ENCODE measurements at places on chromosomes 16 and 17. TPM values are rescaled to one million over a fixed set of nuclear protein-coding genes. Genes with fewer than 3 reads are reported as not detected.

DNA sequence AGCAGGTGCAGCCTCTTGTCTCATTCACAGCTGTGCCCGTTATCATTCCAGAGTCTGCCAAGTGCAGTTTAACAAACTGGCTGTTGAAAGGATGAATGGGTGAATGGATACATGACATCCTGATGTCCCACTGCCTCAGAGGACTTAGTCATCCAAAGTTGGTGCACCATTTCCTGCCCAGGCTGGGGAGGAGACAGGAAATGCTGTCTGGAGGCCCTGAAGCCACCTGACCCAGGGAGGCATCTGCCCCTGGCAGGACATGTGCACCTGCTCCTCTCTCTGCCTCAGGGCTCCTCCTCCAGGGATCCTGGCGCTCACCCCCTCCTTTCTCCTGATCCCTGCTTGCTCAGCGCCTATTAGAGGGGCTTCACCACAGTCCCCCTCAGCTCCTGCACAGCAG lies 1.8 kb upstream of the CD300C start:
- no peaks in the 10 kb centered on the region for H3K36me3 ChIP-seq
- H3K27ac ChIP-seq: no peak overlapping the region
- no peak for DNase-seq
- no peak overlapping the region for H3K4me3 ChIP-seq
- peaks cover 67% of the 10 kb centered on the region for H3K27me3 ChIP-seq
- H3K4me1 ChIP-seq: no peaks in the 10 kb centered on the region

GRCh38 chr17:77923776-77924513 lies 34.6 kb upstream of the TNRC6C start:
- H3K4me3 ChIP-seq: no peak overlapping the region
- H3K27ac ChIP-seq: no peak overlapping the region
- H3K36me3 ChIP-seq: no peaks in the 10 kb centered on the region
- no peak for DNase-seq

GRCh38 chr17:6186998-6187397 lies 116.8 kb downstream of the WSCD1 start:
- no peak overlapping the region for H3K4me3 ChIP-seq
- no peaks in the 10 kb centered on the region for H3K4me1 ChIP-seq
- no peak overlapping the region for H3K27ac ChIP-seq
- peaks cover 29% of the 10 kb centered on the region for H3K27me3 ChIP-seq

DNA sequence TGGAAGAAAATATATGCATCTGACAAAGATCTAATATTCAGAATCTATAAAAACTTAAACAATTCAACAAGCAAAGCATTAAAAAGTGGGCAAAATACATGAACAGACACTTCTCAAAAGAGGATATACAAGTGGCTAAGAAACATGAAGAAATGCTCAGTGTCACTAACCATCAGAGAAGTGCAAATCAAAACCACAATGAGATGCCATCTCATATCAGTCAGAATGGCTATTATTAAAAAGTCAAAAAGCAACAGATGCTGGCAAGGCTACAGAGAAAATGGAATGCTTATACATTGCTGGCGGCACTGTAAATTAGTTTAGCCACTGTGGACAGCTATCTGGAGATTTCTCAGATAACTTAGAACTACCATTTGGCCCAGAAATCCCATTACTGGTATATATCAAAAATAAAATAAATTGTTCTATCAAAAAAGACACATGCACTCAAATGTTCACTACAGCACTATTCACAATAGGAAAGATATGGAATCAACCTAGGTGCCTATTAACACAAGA lies 179.5 kb downstream of the PCTP start:
- DNase-seq: no peak
- H3K27me3 ChIP-seq: peaks cover 6% of the 10 kb centered on the region
- no peak overlapping the region for H3K27ac ChIP-seq
- H3K4me1 ChIP-seq: no peaks in the 10 kb centered on the region
- no peaks in the 10 kb centered on the region for H3K36me3 ChIP-seq

DNA sequence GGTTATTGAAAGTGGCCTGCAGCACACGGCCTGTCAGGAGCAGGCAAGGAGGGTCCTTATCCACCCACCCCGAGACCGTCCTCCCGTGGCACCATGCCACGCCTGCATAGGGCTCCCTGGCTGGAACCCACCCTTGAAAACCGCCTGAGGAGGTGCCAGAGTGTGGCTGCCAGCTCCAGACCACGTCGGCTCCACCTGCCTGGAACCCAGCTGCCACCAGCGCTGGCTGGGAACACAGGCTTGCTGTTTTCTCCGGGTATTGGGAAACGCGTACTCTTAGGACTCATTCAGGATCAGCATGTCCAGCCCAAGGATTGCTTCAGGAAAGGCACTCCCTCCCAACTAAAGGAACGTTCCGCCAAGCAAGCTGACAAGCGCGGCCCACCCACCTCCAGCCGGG lies 6.7 kb downstream of the ARL16 start:
- no peak overlapping the region for H3K27ac ChIP-seq
- no peak for DNase-seq
- H3K4me1 ChIP-seq: peaks cover 15% of the 10 kb centered on the region

GRCh38 chr17:78231991-78232858 lies 794 bp downstream of the TMEM235 start:
- peaks cover 48% of the 10 kb centered on the region for H3K27me3 ChIP-seq
- no peaks in the 10 kb centered on the region for H3K36me3 ChIP-seq
- no peak overlapping the region for H3K4me3 ChIP-seq
- H3K4me1 ChIP-seq: peaks cover 6% of the 10 kb centered on the region

- no peak for DNase-seq
- H3K4me1 ChIP-seq: peaks cover 57% of the 10 kb centered on the region
- H3K4me3 ChIP-seq: no peak overlapping the region
- H3K27ac ChIP-seq: peak overlapping the region; percentile 57
- H3K27me3 ChIP-seq: no peaks in the 10 kb centered on the region
These were observed 5.8 kb upstream of the FASN start for GRCh38 chr17:82103553-82104451.

Gene KRTAP9-6
- not detected for total RNA-seq

GRCh38 chr17:72004011-72004427 lies 116.8 kb upstream of the SOX9 start:
- no peaks in the 10 kb centered on the region for H3K27me3 ChIP-seq
- H3K4me3 ChIP-seq: no peak overlapping the region
- no peaks in the 10 kb centered on the region for H3K36me3 ChIP-seq
- no peaks in the 10 kb centered on the region for H3K4me1 ChIP-seq
- H3K27ac ChIP-seq: no peak overlapping the region

Gene KRTAP4-1
- not detected for total RNA-seq

Gene GFAP
- total RNA-seq: 4.1 TPM

DNA sequence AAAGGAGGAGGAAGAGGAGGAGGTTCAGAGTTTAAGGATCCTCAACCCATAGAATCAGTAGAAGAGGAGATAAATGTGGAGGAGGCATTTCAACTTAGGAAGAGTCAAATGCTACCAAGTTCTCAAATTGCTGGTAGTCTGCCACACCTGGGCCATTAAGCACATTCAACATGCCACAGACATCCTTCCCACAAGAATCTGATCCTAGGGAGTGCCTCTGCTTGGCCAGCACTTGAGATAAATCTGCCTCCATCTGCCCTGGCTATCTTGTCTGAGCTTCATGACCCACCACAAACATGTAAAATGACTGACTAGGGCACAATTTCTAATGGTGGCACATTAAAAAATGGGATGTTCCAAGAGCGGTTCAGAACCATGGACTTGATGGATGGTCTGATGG lies 37.3 kb upstream of the AXIN2 start:
- H3K27me3 ChIP-seq: no peaks in the 10 kb centered on the region
- DNase-seq: no peak
- peaks cover 10% of the 10 kb centered on the region for H3K4me1 ChIP-seq
- H3K4me3 ChIP-seq: no peak overlapping the region

GRCh38 chr17:40020146-40020545 lies 4.9 kb downstream of the CSF3 start:
- no peak overlapping the region for H3K4me3 ChIP-seq
- H3K27ac ChIP-seq: no peak overlapping the region
- peaks cover 55% of the 10 kb centered on the region for H3K36me3 ChIP-seq
- H3K4me1 ChIP-seq: peaks cover 71% of the 10 kb centered on the region
- DNase-seq: no peak
- H3K27me3 ChIP-seq: no peaks in the 10 kb centered on the region

DNA sequence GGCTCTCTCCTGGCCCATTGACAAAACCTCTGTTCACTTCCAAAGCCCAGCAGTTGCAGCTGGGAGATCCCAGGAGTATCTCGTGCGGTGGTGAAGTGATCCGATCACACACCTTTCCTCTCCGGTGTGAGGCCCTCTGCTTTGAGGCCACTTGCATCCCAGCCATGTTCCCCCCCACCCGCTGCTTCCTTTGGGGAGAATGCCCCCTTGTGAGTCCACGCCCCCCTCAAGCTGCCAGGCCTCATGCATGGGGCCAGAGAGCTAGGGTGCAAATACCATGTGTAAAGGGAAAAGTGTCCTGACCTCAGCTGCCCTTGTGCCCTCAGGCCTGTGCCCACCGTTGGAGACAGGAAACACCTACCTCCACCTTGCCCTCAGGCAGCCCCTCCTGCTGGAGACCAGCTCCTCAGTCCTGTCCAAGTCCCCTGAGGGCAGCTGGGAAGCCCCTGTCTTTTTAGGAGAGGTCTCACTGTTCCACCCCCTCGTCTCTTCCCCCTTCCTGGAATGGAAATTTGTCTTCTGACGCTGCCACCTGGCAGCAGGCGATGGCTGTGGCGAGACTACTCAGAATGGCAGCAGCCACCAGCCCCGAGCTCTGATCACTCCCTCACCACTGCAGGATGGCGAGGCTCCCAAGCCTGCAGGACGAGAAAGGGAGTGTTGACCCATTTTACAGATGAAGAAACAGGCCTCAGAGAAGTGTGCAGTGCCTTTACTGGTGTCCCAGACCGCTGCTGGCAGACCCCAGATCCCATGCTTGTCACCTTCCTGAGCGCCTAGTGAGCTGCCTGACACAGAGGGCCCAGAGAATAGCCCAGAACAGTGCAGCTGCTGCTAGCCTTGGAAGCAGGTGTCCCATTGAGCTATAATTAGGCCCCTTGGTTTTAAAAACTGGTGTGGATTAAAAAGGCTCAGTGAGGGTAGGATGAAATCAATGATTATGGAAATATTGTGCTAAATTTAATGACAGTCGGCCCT lies 120.6 kb upstream of the CACNG5 start:
- H3K4me1 ChIP-seq: peaks cover 29% of the 10 kb centered on the region
- H3K27me3 ChIP-seq: no peaks in the 10 kb centered on the region
- no peak for DNase-seq
- H3K27ac ChIP-seq: no peak overlapping the region

Gene CCDC200
- not detected for total RNA-seq

DNA sequence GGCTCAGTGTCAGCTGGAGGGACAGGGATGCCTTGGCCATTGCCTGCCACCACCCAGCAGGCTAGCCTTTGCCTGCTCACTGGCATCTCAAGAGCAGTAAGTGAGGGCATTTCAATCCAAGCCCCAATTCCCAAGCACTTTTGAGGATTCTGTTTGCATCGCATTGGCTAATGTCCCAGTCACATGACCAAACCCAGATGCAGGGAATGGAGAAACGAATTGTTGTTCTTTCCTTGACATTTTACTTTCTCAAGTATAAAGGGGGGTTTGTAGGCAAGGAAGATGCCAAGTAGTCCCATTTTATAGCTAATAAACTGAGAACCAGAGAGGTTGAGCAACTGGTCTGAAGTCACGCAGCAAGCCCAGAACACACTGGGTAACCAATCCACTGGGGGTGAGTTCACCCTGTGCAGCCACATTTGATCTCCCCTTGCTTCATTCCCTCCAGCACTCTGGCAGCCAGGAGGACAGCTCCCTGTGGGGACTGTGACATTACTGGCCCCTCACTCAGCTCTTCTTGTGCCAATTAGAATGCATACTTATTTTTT lies 193.8 kb upstream of the CACNG3 start:
- no peaks in the 10 kb centered on the region for H3K36me3 ChIP-seq
- no peak overlapping the region for H3K27ac ChIP-seq
- peaks cover 54% of the 10 kb centered on the region for H3K27me3 ChIP-seq
- H3K4me1 ChIP-seq: no peaks in the 10 kb centered on the region
- H3K4me3 ChIP-seq: no peak overlapping the region

DNA sequence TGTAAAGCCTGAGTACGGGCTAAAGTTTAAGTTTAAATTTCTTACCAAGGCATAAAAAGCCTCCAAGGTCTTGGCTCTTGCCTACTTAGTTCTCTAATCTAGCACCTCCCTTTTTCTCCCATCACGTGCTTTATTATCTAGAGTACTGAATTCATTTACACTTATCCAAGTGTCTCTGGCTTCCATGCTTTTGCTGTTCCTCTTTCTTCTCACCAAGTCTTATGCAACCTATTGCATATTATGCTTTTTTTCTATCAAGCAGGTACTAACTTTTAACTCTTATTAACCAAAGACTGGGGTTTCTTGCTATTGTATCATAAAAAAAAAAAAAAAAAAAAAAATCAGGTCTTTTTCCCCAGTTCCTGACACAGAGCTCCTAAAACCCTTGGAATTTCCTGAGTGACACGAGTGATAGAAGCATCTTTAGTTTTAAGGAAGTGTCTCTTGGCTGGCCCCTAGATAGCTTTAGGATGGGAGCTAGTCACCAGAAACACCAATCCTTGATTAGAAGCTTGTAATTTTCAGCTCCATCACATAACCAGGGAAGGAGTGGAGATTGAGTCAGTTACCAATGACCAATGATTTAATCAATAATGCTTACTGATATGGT lies 44.9 kb downstream of the SSH2 start:
- H3K4me1 ChIP-seq: peaks cover 27% of the 10 kb centered on the region
- no peak overlapping the region for H3K4me3 ChIP-seq

DNA sequence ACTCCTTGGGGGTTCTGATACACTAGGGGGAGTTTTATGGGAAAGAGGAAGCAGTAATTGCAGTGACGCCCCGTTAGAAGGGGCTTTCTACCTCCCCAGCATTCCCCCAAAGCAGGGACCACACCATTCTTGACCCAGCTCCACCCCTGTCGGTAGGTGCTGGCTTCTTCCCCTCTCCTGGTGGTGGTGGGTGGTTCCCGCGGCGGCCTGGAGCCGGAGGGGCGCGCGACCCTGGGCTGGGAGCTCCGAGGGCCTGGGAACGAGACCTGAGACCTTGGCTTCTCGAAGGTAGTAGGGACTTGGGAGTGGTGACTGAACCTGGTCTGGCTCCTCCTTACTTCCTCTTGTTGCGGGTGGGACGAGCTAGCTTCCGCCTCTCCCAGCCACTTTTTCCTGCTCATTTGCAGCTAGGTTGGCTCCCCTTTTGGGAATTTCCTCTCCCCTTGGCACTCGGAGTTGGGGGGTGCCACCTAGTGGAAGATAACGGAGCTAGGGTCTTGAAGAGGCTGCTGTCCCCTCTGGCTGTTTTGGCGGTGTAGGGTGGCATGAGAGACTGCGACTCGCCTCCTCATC lies 438 bp downstream of the GRN start:
- H3K27me3 ChIP-seq: no peaks in the 10 kb centered on the region
- DNase-seq: no peak
- H3K27ac ChIP-seq: peak overlapping the region; percentile 91
- H3K36me3 ChIP-seq: peaks cover 13% of the 10 kb centered on the region

DNA sequence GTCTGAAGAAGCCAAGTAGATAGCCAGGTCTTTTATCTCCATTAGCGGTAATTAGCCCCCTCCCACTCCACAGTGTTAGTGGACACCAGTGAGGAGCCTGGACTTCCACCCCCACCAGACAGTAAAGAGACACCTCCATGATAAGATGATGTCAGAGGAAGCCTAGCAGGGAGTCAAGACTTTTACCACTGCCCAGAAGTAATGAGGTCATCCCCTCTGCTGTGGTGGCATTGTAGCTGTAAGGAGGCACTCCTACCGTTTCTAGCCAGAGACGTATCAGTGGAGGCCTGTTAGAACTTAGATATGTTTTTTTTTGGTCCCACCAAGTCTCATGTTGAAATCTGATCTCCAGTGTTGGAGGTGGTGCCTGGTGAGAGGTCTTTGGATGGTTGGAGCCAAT lies 38.1 kb downstream of the PIK3R5 start:
- peaks cover 33% of the 10 kb centered on the region for H3K27me3 ChIP-seq
- no peak overlapping the region for H3K27ac ChIP-seq
- H3K4me1 ChIP-seq: no peaks in the 10 kb centered on the region
- DNase-seq: no peak
- no peaks in the 10 kb centered on the region for H3K36me3 ChIP-seq

Gene ANKRD40CL
- not detected for total RNA-seq

Gene CSH2
- total RNA-seq: not detected

All from left ventricle myocardium inferior (tissue), 1 donor.